Left renal pelvis (tissue), 4 donors: ENCODE measurements at places on chromosomes 3 and 15.

GRCh38 chr3:158765518-158766205 lies 33.4 kb upstream of the RARRES1 start:
- no peak for DNase-seq

DNA sequence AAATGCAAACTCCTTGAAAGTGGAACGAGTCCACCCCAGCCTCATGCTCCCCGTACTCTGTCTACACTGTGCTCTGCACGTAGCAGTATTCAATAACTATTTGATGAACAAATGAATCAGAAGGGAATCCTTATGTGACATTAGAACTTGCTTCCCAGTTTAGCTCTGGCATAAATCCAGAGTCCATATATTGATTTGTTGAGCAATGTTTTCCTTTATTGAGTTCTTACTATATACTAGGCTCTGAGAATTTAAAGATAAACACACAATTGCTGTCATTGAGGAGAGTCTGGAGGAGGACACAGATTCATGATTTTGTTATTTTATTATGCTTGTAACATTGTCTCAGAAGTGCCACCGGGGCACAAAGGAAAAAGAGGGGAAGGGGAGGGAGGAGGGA lies 71.1 kb upstream of the GATM start:
- DNase-seq, result no peak

- no peak for DNase-seq
These were observed 30.4 kb upstream of the PLAAT1 start for GRCh38 chr3:193210618-193211017.

DNA sequence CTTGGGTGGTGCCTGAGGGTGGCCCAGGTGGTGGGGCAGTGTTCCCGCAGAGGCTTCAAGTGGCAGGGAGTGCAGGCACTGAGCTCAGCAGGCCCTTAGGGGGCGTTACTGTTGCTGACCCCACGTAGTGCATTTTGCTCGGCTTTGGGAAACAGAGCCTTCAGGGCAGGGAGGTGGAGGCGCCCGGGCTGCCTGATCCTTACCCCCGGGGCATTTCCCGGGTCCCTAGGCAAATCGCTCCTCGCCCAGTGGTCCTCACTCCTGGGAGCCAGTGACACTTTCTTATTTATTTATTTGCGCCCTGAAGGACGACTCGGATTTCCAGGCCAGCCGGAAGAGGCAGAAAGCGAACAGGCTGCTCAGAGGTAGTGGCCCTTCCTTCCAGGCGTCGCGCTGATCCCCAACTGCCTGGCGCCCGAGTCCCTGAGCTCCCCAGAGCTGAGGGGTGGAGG lies 10.1 kb upstream of the FOXB1 start:
- DNase-seq, result no peak

DNA sequence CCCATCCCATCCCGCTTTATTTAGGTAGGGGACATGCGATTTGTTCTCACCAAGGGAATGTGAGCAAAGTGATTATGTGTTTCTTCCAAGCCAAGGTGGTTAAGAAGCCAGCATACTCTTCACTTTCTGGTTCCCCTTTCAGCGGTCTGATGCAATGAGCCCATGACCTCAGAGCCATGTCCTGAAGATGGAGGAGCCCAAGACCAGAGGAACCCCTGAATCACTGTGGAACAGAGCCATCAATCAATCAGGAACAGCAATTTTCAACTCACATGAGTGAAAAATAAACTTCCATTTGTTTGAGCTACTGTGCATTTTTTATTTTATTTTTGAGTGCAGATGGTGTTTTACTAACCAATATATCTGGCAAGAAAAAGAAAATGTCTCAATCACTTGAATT lies 10.8 kb downstream of the THRB start:
- DNase-seq, result no peak

- no peak for DNase-seq
These were observed 45.4 kb downstream of the PRICKLE2 start for GRCh38 chr3:64179860-64180259.

GRCh38 chr3:172316758-172317157 lies 131.5 kb downstream of the GHSR start:
- DNase-seq, result no peak

GRCh38 chr3:84165328-84165727 lies 793.5 kb upstream of the CADM2 start:
- no peak for DNase-seq

GRCh38 chr15:96415513-96416217 lies 85.2 kb downstream of the NR2F2 start:
- DNase-seq, result no peak

- DNase-seq, result no peak
These were observed 123.0 kb downstream of the TCF12 start for GRCh38 chr15:57041416-57041815.

- DNase-seq, result no peak
These were observed 64.2 kb downstream of the ABTB1 start for GRCh38 chr3:127736801-127737539.

DNA sequence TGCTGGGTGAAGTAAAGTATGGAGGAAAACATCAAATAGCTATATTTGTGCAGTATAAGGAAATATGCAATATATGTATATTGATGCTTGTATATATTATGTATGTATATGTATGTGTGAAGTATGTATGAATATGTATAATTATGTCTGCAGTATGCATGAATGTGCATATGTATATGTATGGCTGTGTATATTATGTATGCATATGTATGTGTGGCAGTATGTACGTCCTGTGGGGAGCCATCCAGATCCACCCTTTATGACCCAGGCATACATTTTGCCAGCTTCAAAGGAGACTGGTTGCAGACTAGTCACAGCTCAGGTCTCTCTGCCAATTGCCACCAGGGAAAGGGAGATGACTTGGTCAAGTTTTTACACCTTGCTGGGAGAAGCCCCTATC lies 24.1 kb downstream of the CCDC54 start:
- DNase-seq, result no peak

DNA sequence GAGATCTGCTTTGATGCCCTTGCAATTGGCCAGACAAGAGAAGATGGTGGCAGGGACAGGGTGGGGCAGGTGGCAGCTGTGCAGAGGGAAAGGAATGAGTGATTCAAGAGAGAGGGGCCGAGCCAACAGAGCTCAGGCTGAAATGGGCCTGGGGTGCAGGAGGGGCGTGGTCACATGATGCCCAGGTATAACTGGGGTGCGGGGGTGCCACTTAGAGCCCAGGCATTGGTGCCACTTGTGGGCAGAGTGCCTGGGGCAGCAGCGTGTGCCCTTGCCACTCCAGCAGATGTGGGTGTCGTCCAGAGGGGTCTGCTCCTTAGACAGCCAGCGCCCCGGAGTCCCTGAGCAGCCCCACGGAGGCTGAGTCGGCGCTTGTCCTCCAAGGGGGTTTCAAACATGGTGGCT lies 88.7 kb downstream of the PLXNA1 start:
- no peak for DNase-seq

GRCh38 chr3:45056608-45057301 lies 30.7 kb downstream of the CLEC3B start:
- DNase-seq, result no peak

DNA sequence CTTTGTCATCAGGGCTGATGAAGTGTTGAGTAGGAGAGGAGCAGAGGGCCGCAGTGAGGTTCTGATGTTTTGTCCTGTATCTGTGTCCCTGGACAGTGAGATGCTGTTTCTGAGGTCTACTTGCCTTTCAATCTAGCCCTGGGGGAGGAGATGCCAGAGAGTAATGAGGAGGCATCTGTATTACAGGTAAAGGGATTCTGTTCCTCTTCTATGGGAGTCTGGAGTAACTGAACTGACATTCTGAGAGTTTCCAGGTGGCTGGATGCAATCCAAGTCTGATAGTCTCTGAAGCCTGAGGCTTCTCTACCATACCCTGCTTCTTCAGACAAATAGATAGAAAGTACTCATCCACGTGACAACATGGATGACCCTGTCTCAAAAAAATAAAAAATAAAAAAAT lies 60.9 kb downstream of the IL12A start:
- no peak for DNase-seq

DNA sequence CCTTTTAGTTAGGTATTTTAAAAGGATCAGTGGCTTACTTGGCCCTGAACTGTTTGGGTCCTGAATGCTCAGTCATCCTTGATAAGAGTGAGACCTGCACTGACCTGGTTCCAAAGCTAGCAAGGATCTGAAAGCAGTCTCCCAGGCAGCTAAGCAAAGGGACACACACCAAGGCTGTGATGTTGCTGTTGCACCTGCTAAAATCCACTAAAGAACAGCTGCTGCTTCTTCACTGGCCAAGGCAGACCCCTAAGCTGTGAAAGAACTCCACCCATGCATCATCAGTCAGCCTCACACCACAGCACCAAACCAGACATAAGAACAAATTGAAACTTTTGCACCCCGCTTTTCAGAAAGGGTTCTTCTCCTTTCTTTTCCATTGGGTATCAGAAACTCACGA lies 213.4 kb upstream of the STT3B start:
- no peak for DNase-seq
